ENCODE measurements at places on chromosomes 6 and 20.

DNA sequence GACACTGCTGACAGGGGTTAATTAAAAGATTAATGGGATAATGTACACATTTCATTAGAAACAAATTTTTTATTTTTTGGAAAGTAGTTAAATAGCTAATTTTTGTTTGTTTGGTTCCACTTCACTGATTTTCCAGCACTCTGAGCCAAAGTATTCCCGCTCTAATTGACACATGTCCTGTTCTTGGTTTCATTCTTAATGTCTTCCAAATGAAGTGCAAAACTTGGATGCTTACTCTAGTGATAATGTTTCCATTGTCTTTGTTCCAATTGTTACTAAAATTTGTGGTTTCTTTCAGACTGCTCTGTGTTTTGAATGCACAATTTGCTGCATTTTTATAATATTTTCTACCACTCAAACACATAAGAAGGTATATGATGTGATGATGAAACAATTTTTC lies 794.3 kb downstream of the PHF3 start:
- no peak for DNase-seq

- no peak for DNase-seq
Observed at GRCh38 chr20:57251344-57251743, 15.1 kb downstream of the BMP7 start.

GRCh38 chr6:155604991-155605390 lies 149.4 kb upstream of the NOX3 start:
- no peak for DNase-seq

DNA sequence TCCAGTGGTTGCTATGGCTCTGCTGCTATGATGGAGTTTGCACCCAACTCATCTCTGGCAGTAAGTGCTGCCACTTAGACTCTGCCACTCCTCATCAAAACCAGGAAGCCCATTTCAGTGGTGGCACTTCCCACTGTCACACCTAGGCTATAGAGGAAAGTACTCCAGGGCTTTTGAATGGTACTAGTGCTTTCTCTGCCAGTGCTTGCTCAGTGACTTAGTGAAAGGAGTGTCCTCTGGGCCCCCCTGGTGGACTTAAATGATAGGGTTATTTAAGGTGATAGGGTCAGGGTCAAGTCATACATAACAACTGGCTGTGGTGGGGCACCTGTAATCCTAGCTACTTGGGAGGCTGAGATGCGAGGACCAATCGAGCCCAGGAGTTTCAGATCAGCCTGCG lies 22.8 kb downstream of the FITM2 start:
- DNase-seq, result no peak

DNA sequence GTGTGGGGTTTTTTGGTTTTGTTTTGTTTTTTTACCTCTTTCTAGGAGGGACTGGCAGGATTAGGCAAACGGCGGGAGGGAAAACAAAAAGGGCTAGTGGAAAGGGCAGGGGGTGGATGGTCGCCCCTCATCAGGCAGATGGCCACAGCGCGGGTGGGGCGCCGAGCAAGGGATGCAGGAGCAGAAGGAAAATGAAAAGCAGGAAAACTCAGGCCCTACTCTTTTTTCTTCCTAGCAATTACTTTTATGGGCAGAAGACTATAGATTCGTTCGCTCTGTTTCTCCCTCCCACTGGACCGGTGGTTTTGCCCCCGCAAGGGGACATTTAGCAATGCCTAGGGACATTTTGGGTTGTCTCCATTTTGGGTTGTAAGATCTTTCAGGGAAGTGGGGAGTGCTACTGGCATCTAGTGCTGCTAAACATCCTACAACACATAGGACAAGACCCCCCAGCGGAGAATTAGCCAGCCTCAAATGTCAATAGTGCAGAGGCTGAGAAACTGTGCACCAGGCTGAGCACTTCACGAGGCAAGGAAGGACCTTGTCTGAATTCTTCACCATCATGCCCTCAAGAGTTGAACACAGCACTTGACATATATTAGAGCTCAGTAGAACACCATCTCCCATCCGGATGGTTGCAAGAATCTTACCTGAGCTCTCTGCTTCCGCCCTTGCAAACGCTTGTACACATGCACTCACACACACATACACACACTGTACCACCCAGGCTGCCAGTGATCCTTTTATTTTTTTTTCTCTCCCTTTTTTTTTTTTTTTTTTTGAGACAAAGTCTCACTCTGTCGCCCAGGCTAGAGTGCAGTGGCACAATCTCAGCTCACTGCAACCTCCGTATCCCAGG lies 4.8 kb upstream of the ZMYND8 start:
- DNase-seq, result no peak

- DNase-seq, result no peak
Observed at GRCh38 chr6:31309641-31310040, 37.7 kb upstream of the HLA-C start.

GRCh38 chr20:24379484-24379927 lies 89.9 kb upstream of the SYNDIG1 start:
- no peak for DNase-seq

GRCh38 chr20:1722513-1723050 lies 65.0 kb upstream of the SIRPG start:
- no peak for DNase-seq

DNA sequence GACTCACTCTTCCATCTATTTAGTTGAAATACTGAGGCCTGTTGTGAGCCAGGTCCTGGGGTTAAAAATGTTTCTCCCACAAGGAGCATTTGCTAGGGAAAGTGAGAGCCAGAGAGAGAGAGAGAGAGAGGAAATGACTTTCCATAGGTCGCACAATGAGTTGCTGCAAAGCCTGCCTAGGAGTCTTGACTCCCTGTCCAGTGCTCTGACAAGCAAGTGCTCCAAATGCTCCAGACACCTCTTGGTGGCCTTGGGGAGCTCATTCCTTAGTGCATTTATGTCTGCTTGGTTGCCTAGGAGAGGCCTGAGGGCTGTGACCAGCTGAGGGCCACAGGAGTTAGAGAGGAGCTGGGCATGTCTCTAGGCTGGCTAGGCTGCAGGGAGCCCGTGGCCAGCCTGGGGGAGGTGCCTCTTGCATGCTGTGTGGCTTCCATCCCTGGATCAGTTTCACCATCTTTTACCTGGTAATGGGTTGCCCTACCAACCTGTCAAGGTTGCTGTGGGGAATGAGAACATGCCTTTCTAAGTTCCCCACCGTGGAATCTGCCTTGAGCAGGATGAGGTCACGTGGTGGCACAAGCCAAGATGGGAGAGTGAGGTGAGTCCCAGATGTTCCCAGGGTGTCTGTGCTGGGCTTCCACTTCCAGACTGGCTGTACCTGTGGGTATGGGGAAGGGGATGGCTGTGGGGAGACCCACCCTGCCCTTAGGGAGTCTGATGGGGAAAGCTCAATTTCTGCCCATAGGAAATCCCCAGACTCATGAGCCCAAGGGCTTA lies 105.0 kb downstream of the VEGFA start:
- DNase-seq, result no peak

DNA sequence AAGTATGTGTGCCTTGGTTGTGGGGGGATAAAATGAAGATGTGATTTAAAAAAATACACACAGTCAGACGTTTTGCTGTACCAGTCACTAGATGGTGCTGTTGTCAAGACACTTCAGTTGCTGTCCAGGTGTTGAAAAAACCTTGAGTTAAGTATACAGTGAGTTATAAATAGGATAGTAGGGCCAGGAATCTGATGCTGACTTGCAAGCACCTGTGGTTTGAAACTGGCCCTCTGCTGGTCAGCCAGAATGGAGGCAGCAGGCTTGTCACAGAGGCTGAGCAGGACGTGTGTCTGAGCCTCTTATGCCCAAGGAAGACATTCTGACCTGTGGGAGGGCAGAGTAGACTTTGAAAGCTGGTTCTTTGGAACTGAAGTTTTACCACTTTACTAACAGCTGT lies 27.8 kb downstream of the RNF8 start:
- no peak for DNase-seq

DNA sequence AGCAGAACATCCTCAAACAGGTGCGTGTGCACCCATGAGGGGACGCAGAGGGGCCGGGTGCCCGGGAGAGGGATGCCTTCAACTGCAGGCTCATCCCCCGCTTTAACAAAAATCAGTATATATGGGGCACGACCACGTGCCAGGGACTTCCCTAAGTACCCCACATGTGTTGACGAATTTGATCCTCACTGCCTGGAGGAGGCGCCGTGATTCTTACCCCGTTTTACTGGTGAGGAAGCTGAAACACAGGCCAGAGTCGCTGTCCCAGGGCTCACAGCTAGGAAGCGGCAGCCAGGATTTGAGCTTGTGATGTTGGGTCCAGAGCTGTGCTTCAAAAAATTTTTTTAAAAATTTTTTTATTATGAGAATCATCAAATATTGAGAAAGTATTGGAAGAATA lies 44.8 kb downstream of the ITPR3 start:
- DNase-seq, result no peak

DNA sequence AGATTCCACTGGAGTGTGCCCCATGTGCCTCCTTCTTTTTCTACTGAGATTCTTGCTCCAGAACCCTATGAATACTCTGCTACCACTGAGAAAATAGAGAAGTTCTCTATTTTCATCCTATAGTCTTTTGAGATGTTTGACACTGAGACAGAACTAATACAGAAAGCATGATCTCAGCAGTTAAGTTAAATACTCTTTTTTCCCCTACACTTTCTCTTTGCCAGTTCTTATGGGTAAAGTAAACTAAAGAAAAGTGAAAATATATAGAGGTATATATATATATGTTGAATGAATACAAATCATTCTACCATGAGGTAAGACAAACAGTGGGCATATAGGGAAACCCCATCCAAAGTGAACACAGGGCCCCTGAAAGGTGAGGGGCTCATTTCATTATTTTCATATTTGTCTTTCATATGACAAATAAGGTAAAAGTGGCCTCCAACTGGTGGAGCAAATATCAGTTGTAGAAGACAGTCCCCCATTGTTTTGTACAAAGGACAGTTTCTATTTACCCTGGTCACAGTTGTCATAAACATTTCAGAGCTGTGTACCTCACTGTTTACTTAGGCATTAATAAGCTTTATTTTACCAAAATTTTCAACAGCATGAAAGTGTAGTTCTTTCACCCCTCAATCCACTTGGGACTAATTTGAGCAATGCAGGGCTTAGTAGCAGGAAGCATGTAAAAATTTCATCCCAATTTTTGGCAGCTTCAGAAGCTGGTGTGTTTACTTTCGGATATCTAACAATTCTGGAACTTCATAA lies 188.3 kb upstream of the MARCKS start:
- DNase-seq, result no peak

GRCh38 chr6:117502580-117502979 lies 20.1 kb downstream of the DCBLD1 start:
- DNase-seq, result no peak

DNA sequence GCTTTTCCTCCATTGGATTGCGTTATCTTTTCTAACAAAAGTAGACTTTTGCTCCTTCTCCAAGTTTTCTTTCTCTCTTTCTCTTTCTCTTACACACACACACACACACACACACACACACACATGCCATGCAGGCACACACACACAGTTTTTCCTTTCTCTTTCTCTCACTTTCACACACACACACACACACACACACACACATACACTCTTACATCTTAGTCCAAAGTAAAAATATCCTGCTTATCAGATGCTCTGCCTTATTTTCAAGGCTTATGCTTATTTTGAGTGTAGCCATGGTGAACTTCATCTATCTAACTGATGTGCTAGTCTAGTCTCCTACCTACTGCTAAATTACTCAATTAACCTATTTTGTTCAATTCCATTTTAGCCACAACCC lies 34.4 kb upstream of the RAB23 start:
- no peak for DNase-seq
